Activated naive CD4-positive, alpha-beta T cell (primary cell): ENCODE measurements at places on chromosomes 1 and 21.

- no peak for DNase-seq
Observed at GRCh38 chr21:39083377-39084008, 99.8 kb downstream of the PSMG1 start.

- DNase-seq: no peak
Observed at GRCh38 chr1:170267317-170267716, 121.6 kb downstream of the NTMT2 start.

DNA sequence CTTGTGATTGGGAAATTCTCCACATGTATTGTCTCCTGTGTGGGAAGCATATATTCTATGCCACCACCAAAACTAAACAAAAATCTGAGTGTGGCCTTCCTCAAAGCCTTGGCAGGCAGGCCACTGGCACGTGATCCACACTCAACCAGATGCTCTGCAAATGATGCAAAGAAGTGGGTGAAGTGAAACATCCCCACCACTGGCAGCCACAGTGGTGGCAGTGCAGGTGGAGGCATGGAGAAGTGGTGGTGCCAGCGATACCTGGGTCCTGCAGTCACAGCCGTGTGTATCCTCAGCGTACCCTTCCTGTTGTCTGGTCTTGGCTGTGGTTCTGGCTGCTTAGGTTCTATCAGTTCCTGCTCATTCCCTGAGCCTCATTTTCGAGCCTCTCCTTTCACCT lies 65.2 kb downstream of the PLPPR5 start:
- no peak for DNase-seq

DNA sequence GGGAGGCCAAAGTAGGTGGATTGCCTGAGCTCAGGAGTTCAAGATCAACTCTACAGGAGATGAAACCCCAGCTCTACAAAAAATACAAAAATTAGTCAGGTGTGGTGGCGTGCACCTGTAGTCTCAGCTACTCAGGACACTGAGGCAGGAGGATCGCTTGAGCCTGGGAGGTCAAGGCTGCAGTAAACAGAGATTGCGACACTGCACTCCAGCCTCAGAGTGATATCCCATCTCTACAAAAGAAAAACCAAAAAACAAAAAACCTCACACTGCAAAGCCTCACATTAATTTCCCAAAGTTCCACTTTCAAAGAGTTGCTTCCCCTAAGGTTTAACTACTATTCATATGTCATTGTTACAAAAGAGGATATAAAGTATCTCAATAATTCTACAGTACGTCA lies 29.0 kb upstream of the FBXO28 start:
- DNase-seq: no peak

- DNase-seq: no peak
Observed at GRCh38 chr1:216566641-216567205, 143.5 kb upstream of the USH2A start.

GRCh38 chr1:235527196-235527814 lies 23.1 kb upstream of the B3GALNT2 start:
- DNase-seq: no peak
